SK-N-MC (cell line): ENCODE measurements at places on chromosomes 4 and X.

GRCh38 chr4:43564107-43564506 is 671.6 kb downstream of the GRXCR1 start:
- DNase-seq: no peak

GRCh38 chr4:153651116-153651515 is 33.0 kb upstream of the TLR2 start:
- no peak for DNase-seq

- no peak for DNase-seq
Measured at GRCh38 chr4:78818530-78819079, 42.5 kb downstream of the BMP2K start.

GRCh38 chrX:12779534-12779933 is 11.7 kb upstream of the PRPS2 start:
- no peak for DNase-seq
